ENCODE measurements at places on chromosomes 6 and 20. TPM values are rescaled to one million over a fixed set of nuclear protein-coding genes. Genes with fewer than 3 reads are reported as not detected.

LIN28B gene
- 1.2 TPM for total RNA-seq

TBXT gene
- total RNA-seq: not detected

COL19A1 gene
- total RNA-seq: not detected

ADGRF5 gene
- not detected for total RNA-seq

EYS gene
- not detected for total RNA-seq

ADGB gene
- total RNA-seq: not detected

KLHDC3 gene
- 24.6 TPM for total RNA-seq

ATRN gene
- total RNA-seq: 26.4 TPM

OR11A1 gene
- not detected for total RNA-seq

SLC17A3 gene
- 1.0 TPM for total RNA-seq

MYCT1 gene
- not detected for total RNA-seq

R3HDML gene
- 0.15 TPM for total RNA-seq

OR2B6 gene
- total RNA-seq: not detected

BTBD9 gene
- total RNA-seq: 1.8 TPM

MYB gene
- 0.58 TPM for total RNA-seq

ILRUN gene
- 30.3 TPM for total RNA-seq

SERPINB1 gene
- total RNA-seq: 52.0 TPM

DEFB132 gene
- total RNA-seq: not detected

PAK5 gene
- not detected for total RNA-seq

ITPR3 gene
- total RNA-seq: 39.4 TPM

CTAGE9 gene
- not detected for total RNA-seq

HCRTR2 gene
- total RNA-seq: not detected

FAM135A gene
- total RNA-seq: 16.2 TPM

ABHD16B gene
- total RNA-seq: not detected

HCK gene
- total RNA-seq: 0.20 TPM

SPATA25 gene
- 0.53 TPM for total RNA-seq

APOBEC2 gene
- not detected for total RNA-seq

SGK2 gene
- 6.7 TPM for total RNA-seq

OTOR gene
- not detected for total RNA-seq

ZNF184 gene
- total RNA-seq: 2.8 TPM

ZC3H12D gene
- total RNA-seq: 0.12 TPM

WFDC11 gene
- not detected for total RNA-seq

FLOT1 gene
- total RNA-seq: 96.6 TPM

CLVS2 gene
- total RNA-seq: 0.25 TPM

CYP39A1 gene
- total RNA-seq: not detected

HLA-DRB5 gene
- not detected for total RNA-seq

TNFRSF6B gene
- total RNA-seq: 0.93 TPM

BTN1A1 gene
- not detected for total RNA-seq

ROS1 gene
- total RNA-seq: 0.13 TPM

KCNK16 gene
- not detected for total RNA-seq
